A549 treated with DMSO at 1 μM for 4 hours (cell line): ENCODE measurements at places on chromosomes 11 and 22. TPM values are rescaled to one million over a fixed set of nuclear protein-coding genes. Genes with fewer than 3 reads are reported as not detected.

Gene SLC16A8
- not detected in 5 replicates for total RNA-seq

Gene CELSR1
- 26.2 to 29.4 TPM (median 26.5 TPM) in 5 replicates for total RNA-seq

Gene POU2AF3
- 0.43 to 1.1 TPM (median 0.94 TPM) in 5 replicates for total RNA-seq

Gene CRYBA4
- total RNA-seq = not detected in 5 replicates

Gene POTEH
- not detected in 5 replicates for total RNA-seq

Gene CCDC87
- 0.53 to 0.74 TPM (median 0.64 TPM) in 5 replicates for total RNA-seq

Gene OR8D1
- not detected in 5 replicates for total RNA-seq

Gene OR2AG1
- total RNA-seq = not detected in 5 replicates

Gene SLC43A1
- 2.6 to 3.9 TPM (median 3.3 TPM) in 5 replicates for total RNA-seq

Gene AMOTL1
- 9.1 to 11.7 TPM (median 10.8 TPM) in 5 replicates for total RNA-seq

Gene UBTFL1
- not detected in 5 replicates for total RNA-seq

Gene CCDC89
- total RNA-seq = not detected in 5 replicates

Gene SCUBE2
- 0.21 to 0.52 TPM (median 0.44 TPM) in 5 replicates for total RNA-seq

Gene ANO3
- 0.01 to 0.06 TPM in 2 of 5 replicates, not detected in the others for total RNA-seq
